Fibroblast of upper back skin (primary cell): ENCODE measurements at places on chromosomes 11 and 22.

DNA sequence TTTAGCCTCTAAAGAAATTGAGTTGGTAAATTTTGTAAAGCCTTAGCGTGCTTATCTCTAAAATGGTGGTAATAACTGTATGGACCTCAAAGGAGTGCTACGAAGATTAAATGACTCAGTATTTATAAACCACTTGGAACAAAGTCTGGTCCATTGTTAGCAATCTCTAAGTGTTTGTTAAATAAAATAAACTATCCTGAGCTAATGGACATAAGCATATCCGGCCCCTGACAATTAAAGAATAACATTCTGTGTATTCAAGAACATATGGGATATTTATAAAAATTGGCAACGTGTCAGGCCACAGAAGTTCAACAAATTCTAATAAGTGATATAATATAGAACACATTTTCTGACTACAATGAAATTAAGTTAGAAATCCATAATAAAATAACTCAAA, 71.0 kb downstream of the MYEOV start:
- peak; percentile 65 for DNase-seq

- no peak for DNase-seq
Observed at GRCh38 chr11:73586791-73587190, 11.1 kb downstream of the FAM168A start.

DNA sequence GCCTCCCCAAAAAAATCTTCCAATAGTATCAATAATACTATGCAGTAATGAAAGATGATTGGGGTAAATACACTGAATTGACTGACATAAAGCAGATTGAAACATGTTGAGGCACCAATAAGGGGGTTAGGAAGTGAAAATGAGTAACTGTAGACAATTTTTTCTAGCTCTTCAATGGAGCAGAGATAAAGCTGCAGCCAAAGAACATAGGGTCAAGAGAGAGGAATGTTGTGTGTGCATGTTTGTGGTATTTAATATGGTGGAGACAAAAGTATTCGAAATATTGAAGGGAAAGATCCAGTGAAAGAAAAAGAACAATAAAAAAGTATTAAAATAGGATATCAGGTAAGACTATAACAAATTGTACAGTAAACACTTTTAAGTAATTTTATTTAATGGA, 450.0 kb upstream of the CCDC179 start:
- peak; percentile 81 for DNase-seq

GRCh38 chr11:20388096-20389055, 860 bp downstream of the PRMT3 start:
- DNase-seq, result no peak

GRCh38 chr22:47372596-47373385, 610.3 kb downstream of the TBC1D22A start:
- DNase-seq, result no peak

GRCh38 chr11:12377824-12378593, 638 bp downstream of the PARVA start:
- DNase-seq, result peak; percentile 67

- no peak for DNase-seq
Observed at GRCh38 chr11:10051868-10052586, 242.0 kb downstream of the SBF2 start.

DNA sequence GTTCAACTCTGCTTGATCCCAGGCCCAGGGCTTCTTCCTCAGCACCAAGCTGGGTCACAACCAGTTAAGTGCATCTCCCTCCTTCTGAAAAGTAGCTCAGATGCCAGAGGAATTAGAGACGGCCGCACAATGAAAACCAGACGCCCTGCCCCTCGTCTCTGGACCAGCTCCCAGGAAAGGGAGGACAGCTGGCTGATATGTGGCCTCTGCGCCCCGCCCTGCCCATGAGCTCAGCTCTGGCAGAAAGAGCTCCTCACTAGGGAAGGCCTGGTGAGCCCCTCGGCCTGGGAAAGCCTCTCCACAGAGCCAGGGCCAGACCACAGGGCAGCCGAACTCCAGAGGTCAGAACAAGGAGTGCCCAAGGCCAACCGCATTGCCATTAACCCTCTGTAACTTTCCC, 18.1 kb upstream of the SCGB1A1 start:
- peak; percentile 89 for DNase-seq

GRCh38 chr22:29580200-29580810, 608 bp downstream of the NIPSNAP1 start:
- DNase-seq, result no peak

DNA sequence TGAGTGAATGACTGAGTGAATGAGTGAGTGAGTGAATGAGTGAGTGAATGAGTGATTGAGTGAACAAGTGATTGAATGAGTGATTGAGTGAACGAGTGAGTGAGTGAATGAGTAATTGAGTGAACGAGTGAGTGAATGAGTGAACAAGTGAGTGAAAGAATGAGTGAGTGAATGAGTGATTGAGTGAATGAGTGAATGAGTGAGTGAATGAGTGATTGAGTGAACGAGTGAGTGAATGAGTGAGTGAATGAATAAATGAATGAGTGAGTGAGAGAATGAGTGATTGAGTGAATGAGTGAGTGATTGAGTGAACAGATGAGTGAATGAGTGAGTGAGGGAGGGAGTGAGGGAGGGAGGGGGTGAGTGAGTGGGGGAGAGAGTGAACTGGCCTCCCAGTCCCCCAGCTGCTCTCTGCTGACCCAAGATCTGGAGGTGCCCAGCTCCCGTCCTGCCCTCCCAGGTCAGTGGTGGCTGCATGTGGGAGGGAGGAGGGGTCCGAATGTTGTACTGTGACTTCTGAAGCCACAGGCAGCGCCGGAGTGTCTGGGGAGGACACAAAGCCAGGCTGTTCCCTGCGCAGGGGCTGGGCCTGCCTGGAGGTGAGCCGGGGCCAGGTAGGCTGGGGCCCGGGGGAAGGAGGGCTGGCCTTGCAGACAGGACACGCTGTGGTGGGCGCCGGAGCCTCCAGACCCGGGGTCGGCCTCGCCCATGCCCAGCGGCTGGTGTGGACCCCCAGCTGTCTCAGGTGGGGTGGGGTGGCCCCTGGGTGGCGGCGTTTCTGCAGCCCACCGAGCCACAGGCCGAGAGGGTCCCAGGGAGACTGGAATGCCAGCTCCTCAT, 17.8 kb upstream of the PIM3 start:
- DNase-seq, result no peak

DNA sequence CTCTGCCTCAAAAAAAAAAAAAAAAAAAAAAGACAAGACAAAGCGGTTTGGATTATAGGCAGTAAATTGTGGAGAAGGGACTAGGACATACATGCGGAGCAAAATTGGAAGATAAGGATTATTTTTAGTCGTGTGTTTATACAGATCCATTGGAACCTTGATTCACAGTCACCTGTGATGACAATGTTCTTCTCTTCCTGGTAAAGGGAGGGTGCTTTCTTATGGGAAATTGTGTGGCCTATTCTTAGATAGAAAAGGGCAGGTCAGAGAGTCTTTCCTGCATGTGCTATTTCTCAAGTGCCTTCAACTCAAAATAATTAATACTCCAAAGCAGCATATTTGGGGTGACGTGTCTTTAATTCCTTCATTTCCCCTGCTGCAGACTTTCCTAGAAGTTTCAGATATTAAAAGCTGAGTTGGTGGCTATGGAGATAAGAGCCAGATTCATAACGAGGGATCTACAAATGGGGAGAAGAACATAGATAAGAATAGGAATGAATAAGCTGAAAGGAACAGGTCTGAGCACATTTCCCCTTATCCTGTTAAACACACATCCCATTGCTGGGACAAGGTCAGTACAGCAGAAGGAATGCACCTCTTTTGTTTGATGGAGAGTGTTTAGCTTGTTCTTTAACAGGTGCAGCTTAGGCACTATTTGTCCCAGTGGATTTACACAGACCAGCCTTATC, 22.5 kb downstream of the GSTT2B start:
- no peak for DNase-seq

DNA sequence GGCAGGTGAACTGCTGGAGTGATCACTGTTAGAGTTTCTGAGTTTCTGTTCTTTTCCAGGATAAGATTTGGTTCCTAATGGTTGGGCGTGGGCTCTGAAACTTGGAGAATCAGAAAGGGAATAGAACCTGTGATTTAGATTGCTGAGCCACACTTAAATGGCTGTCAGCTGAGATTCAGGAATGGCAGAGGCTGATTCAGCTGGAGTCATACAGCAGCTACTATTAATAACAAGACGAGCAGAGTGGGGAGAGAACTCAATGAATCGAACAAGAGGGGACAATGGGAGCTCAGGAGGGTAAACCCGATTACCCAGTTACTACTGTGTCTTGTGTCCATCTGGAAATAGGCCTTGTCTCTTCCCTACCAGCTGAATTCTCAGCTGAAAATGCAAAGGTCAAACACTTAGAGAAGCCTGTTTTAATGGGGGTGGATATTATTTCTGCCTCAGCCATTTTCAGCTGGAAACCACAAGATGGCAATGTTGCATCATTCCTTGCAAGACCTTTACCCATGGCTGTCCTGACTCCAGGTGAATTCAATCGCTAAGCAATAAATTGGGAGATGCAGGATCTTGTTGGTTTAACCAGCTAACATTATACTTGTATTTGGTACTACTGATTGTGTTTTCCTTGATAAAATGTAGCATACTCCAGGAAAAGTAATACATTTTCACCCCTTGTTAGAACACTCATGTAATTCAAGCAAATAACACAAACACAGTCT, 104.5 kb upstream of the RAG2 start:
- peak; percentile 66 for DNase-seq

- no peak for DNase-seq
Observed at GRCh38 chr22:49817359-49817758, 10.3 kb downstream of the BRD1 start.

- no peak for DNase-seq
Observed at GRCh38 chr22:29332886-29333496, 17.5 kb upstream of the RASL10A start.

DNA sequence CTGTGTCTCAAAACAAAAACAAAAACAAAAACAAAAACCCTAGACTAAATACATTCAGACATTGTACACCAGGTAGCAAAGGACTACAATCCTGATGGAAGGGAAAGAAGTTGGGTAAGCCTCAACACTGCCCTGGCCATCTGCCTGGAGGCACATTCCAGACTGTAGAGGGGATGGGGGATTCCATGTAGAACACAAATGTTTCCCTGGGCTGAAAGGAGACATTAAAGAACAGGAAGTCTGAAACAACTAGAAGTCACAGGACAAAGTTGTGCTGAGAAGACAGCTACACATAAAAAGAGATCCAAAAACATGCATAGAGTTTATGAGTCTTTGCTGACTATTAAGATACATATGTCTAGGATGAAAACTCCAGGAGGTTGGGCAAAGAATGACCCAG, 83.9 kb downstream of the RRAS2 start:
- DNase-seq, result peak; percentile 76

- peak; percentile 14 for DNase-seq
Observed at GRCh38 chr22:24209687-24210086, 28.4 kb downstream of the SUSD2 start.

- DNase-seq, result peak; percentile 73
Observed at GRCh38 chr11:45658292-45658991, 7.0 kb downstream of the CHST1 start.

GRCh38 chr22:31122532-31123291, at the start of gene INPP5J:
Gene INPP5J, plus strand, starts transcription at chr22:31122966. Its CDS starts 49 bp downstream, at chr22:31123015.
- DNase-seq, result peak; percentile 54

DNA sequence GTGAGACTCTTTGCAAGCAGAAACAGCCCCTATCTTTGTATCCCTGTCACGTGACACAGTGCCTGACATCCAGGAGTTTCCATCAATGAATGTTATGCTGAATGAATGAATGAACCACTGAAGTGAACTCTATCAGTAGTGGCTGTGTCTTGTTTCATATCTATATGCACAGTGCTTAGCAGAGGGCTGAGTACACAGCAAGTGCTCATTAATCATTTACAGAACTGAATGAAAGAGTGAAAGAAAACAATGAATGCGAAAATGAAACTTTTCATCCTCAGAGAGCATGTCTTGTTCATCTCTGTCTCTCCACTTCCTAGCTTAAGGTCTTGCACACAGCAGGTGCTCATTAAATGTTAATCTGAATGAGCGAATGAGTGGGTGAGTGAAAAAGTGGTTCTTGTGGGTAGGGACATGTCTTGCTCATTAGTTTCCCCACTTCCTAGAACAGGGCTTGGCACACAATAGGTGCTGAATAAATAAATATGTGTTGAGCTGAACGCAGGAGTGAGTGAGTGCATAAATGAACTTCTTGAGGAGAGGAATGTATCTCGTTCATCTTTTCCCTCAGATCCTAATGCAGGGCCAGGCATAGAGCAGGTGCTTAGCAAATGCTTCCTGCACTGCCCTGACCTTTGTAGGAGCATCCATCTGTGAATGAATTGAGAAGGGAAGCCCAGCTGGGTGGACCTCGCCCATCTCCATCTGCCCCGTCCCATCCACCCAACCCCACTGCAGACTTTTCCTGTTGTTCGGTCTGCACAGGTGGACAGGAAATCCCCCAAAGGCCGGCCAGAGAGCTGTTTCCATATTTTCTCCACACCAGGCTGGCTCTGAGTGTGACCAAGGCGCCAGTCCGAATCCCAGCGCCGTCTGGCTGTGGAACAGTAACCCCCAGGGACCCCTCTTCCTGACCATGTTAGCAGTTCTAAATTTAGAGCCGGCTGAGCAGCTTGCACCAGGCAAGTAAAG, 113.4 kb upstream of the CRYBB3 start:
- no peak for DNase-seq
